ENCODE measurements at places on chromosomes 3 and 15. TPM values are rescaled to one million over a fixed set of nuclear protein-coding genes. Genes with fewer than 3 reads are reported as not detected.

PPP1R14D gene
- total RNA-seq: not detected

LINGO1 gene
- total RNA-seq: 0.40 TPM

OPA1 gene
- total RNA-seq: 33.4 TPM

CYP8B1 gene
- total RNA-seq: 315 TPM

COL6A5 gene
- total RNA-seq: not detected

GPR62 gene
- total RNA-seq: not detected

C3orf33 gene
- total RNA-seq: 1.7 TPM

RGMA gene
- total RNA-seq: not detected

BOC gene
- 0.22 TPM for total RNA-seq

CYP1A2 gene
- total RNA-seq: 97.1 TPM

GALNT15 gene
- 3.7 TPM for total RNA-seq

ROPN1 gene
- total RNA-seq: not detected

MYZAP gene
- total RNA-seq: not detected

PDCD6IP gene
- 110 TPM for total RNA-seq

ALS2CL gene
- 12.3 TPM for total RNA-seq

FSIP1 gene
- total RNA-seq: 0.07 TPM

PARP3 gene
- total RNA-seq: 13.5 TPM

ZNF501 gene
- total RNA-seq: 1.1 TPM

GMPPB gene
- total RNA-seq: 34.2 TPM

CCDC9B gene
- 4.5 TPM for total RNA-seq

JMJD7 gene
- total RNA-seq: 6.9 TPM

RSL24D1 gene
- 13.2 TPM for total RNA-seq

CFAP44 gene
- total RNA-seq: 2.3 TPM

ADCY5 gene
- total RNA-seq: 1.9 TPM

THPO gene
- 12.1 TPM for total RNA-seq

DNAH12 gene
- total RNA-seq: 0.20 TPM

Data from right lobe of liver (tissue), 6 donors.